CD8-positive, alpha-beta memory T cell (primary cell): ENCODE measurements at places on chromosomes 5 and 9.

GRCh38 chr9:87319656-87320055, 178.0 kb upstream of the DAPK1 start:
- DNase-seq = no peak

DNA sequence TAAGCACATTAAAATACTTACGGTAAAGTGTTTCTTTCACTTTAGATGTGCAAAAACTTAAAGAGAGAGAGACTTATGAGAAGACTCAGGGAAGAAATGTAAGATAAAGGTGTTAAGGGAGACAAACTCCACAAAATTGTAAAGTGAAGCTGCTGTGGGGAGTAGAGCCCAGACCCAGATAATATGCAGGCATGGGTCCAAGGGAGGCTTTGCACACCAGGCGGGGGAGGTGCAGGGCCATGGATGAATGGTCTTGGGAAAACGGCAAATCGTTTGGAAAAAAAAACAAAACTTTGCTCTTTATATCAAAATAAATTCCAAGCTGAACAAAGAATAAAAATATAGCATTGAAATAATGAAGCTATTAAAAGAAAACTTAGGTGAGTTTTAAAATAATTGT, 9.1 kb downstream of the SYK start:
- no peak for DNase-seq

GRCh38 chr5:107812570-107813141, 141.9 kb upstream of the EFNA5 start:
- no peak for DNase-seq

DNA sequence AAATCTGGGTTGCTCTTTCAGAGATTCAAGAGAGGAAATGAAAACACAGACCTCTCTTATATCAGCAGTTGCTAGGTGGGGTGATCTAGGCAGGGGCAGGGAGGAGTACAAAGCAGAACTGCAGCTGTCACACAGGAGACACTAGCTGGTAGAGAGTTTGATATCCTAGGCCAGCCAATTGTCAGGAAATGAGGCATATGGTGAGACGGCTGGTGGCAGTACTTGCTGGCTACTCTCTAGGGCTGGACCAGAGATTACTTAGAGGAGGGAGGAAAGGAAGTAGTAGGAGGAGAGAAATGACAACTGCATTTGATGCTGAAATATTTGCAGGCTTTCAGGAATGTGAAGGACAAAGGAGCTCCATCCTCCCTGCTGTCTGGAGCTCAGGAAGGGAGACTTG, 113.8 kb downstream of the TRIM32 start:
- no peak for DNase-seq

DNA sequence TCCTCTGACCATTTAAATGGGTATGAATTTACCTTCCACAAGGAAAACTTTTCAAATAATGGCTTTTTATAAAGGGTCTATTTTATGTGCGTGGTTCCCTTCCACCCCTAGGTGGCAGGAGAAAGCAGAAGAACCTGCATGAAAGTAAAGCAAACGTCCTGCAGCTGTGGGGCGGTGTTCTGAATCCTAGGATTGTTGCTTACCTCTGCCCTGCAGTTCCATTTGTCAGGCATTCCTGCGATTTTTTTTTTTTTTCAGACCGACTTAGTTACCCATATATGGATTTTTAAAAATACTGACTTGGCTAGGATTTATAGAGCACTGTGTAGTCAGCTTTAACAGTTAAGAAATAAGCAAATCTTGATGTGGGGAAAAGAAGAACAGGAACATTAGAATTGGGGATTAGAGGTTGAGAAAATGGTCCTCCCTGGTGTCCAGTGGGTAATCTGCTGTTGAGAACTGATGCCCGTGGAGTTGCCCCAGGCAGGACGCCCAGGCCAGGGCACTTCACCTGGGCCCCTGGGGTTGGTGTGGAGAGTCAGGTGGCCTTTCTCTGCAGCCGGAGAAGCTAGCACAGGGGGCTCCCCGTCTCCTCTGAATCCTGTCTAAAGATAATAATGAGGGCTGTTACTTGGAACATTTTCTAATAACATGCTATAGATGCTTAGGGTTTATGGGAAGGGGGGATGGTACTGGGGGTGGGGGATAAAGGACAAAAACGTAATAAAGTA, 30.4 kb upstream of the LTC4S start:
- peak; percentile 52 for DNase-seq

- no peak for DNase-seq
Measured at GRCh38 chr9:75814667-75815066, 75.8 kb upstream of the PCSK5 start.

DNA sequence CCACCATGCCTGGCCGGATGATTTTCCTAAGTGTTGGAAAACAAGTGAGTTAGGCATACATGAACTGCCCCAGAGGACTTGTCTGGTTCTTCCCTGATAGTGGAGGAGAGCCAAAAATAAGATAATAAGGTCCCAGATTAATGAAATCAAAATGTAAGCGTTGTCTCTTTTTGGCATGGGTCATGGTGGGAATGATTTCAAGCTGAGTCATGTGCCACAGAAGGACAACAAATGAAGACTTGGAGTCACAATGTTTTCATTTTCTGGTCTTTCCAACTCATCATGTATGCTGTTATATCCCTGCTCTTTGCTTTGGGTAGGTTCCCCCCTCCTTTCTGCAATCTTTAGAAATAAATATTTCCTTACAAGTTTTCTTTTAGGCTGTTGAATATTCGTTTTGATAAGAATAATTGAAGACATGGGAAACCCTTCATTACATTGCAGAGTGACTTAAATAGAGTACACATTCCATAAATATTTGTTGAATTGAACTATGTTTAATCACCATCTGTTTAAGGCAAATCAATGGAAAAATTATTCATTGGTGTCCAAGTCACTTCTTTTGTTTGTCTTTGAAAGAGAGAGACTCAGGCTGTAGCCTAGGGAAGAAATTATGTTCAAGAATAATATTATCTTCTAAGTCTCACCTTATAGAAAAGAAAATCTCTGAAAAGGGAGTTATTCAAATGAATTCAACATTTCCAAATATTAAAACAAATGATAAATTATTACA, 196.3 kb downstream of the CSNK1G3 start:
- DNase-seq = no peak

GRCh38 chr5:89922161-89922560, 487.4 kb downstream of the CETN3 start:
- no peak for DNase-seq

GRCh38 chr9:105385381-105385985, 62.4 kb upstream of the FSD1L start:
- peak; percentile 19 for DNase-seq

GRCh38 chr9:87535817-87536539, 38.3 kb downstream of the DAPK1 start:
- DNase-seq = no peak

DNA sequence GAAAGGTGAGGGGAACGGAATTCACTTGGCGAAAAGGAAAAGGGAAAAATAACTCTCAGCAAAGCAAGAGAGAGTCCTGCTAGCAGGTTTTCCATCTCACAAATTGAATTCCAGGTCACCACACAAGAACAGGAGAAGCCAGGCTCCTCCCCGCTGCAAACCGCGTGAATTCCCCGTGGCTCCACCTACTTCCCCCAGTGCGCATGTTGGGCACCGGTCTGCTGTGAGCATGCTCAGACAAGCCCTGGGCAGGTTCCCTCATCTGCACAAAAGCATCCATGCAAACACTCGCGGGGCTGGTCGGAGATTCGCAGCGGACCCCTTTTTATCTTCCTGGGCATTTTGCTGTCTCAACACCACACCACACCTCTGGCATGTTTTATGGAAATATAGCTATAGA, 58.5 kb upstream of the S1PR3 start:
- no peak for DNase-seq

DNA sequence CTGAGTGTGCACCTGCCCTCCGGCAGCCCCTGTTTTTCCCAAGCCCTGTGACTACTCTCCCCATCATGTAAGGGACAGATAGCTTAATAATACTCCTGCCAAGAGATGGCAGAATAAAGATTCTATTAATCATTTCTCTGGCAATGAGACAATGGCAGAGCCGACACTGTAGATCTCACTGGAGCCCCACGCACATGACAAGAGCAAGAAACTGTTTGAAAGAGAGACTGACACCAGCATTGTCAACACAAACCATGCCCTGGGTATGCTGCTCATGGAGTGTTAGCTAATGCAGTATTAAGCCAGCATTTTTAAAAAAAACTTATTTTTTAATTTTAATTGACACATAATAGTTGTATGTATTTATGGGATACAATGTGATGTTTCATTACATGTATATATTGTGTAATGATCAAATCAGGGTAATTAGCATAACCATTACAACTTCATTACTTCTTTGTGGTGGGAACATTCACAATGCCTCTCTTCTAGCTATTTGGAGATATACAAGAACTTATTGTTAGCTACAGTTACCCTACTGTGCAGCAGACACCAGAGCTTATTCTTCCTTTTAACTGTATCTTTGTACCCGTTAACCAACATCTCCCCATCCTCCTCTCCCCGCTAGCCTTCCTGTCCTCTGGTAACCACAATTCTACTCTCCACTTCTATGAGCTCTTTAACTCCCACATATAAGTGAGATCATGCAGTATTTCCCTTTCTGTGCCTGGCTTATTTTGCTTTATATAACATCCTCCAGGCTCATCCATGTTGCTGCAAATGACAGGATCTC, 31.5 kb upstream of the SEMA4D start:
- DNase-seq = no peak

- no peak for DNase-seq
Measured at GRCh38 chr5:134209477-134210245, 16.2 kb downstream of the PPP2CA start.

- no peak for DNase-seq
Measured at GRCh38 chr9:91040371-91041215, 239.0 kb downstream of the SYK start.

DNA sequence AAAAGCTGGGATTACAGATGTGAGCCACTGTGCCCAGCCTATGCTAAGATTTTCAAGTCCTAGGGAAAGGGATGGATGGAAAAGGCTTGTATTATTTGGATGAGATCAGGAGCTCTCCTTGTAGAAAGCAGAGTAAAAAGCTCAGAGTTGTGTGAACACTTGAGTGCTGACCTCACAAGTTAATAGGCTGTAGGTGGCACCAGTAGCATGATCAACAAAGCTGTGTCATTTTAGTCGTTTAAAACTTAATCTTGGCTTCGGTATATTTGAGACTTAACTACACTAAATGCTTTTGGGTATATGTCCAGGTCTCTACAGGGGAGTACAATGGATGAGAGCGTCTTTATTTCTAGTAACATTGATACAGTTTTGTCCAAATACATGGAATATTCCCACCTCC, 264.2 kb downstream of the TMEM38B start:
- DNase-seq = no peak

DNA sequence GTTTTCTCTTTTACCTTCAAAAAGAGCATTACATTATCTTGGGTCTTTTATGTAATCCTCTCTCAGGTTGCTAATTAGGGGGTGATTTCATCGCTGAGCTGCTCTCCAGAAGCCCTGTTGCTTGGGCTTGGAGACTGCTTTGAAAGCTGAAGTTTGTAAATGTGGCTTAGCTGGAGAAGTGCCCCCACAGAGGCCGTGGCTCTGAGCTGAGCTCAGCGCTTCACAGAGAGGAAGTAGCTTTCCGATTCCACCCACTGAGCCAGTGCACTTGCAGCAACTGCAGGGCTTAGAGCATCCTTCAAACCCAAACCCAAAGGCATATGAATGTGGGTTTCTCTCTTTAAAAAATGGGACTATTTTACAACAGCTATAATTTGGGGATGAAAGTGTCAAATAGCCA, 13.7 kb upstream of the NXNL2 start:
- DNase-seq = no peak

DNA sequence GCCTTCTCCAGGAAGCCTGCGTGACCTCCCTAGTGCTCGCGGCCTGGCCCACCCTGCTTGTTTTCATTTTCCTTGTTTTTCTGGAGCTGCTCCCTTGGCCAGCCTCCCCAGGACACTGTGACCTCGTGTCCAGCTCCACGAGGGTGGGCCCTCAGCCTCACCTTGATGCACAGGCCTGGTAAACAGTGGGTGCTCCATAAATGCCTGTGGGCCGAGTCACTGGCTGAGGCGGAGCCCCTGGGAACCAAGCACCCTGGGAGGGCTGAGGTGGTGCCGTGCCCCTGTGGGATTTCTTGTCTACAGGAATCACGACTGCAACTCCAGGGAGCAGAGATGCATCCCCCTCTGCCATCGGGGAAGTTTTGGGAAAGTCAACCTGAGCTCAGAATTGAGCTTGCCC, 17.2 kb downstream of the FAM163B start:
- no peak for DNase-seq

GRCh38 chr9:124652203-124652602, 118.9 kb downstream of the NR6A1 start:
- DNase-seq = no peak

- DNase-seq = no peak
Measured at GRCh38 chr5:136058039-136058971, 29.5 kb downstream of the TGFBI start.

- no peak for DNase-seq
Measured at GRCh38 chr5:172770374-172770674, 671 bp downstream of the DUSP1 start.

DNA sequence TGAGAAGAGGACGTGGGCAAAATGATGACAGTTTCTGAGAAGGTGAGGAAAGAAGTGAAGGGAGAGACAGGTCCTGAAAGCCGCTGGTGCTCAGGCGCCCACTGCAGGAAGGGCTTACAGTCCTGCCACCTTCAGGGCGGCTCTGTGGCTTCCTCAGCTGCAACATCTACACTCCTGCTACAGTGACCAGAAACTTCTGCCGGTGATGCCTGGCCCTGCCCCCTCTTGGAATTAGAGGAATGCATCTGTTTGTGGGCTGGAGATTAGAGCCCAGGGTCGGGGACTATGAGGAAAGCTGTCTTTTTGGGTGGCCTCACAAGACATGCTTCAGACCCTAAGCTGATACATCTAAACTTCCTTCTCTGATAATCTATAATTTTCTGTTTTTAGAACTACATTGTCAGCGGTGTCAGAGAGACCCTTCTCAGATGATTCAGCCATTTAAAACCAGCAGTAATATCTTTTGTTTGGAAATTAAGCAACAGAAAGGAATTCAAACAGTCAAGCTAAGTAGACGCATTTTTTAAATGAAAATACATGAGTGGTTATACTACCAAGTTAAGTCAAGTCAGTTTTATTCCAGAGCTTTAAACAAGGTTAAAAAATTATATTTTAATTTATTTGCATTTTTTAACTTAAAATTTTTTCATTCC, 30.4 kb downstream of the PRDM6 start:
- DNase-seq = no peak

DNA sequence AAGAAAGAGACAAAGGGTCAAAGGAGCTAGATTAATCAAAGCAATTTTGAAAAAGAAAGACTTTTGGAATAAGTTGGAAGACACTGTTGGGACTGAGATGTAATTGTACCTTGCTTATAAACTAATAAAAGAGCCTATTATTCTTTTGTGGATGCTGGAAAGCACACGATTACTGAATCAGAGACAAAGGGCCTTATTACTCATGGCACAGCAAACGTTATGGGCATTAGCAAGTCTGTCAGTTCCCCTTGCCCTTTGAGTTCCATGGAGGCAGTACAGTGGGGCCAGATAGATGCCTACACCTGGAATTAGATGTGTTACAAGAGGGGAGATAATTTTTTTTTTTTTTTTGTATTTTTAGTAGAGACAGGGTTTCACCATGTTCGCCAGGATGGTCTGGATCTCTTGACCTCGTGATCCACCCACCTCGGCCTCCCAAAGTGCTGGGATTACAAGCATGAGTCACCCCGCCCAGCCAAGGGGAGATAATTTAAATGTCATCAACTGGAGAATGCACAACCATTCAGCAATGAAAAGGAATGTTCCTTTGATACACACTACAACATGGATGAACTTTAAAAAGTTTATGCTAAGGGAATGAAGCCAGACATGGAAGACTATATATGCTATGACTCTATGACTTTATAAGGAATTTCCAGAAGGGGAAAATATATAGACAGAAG, 128.9 kb downstream of the STARD4 start:
- no peak for DNase-seq

GRCh38 chr9:118418887-118419565, 714.8 kb downstream of the TLR4 start:
- no peak for DNase-seq
